ENCODE measurements at places on chromosomes 16 and 17.

DNA sequence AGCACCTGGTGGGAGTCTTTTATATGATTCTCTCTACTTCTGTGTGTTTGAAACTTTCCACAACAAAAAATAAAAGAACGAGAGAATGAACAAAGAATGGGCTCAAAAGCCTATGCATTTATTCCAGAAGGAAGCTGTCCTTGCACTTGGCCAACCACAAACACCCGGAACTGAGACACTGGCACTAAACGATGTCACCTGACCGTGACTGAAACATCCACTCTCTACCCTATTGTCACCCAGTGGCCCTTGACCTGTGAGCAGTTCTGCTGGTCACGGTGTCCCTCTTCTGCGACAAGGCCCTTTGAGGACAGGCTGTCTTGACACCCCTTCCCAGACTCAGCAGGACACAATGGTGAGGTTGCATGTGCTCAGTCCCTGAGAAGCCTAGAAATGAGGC, 56.6 kb downstream of the TEKT5 start:
- DNase-seq = no peak

DNA sequence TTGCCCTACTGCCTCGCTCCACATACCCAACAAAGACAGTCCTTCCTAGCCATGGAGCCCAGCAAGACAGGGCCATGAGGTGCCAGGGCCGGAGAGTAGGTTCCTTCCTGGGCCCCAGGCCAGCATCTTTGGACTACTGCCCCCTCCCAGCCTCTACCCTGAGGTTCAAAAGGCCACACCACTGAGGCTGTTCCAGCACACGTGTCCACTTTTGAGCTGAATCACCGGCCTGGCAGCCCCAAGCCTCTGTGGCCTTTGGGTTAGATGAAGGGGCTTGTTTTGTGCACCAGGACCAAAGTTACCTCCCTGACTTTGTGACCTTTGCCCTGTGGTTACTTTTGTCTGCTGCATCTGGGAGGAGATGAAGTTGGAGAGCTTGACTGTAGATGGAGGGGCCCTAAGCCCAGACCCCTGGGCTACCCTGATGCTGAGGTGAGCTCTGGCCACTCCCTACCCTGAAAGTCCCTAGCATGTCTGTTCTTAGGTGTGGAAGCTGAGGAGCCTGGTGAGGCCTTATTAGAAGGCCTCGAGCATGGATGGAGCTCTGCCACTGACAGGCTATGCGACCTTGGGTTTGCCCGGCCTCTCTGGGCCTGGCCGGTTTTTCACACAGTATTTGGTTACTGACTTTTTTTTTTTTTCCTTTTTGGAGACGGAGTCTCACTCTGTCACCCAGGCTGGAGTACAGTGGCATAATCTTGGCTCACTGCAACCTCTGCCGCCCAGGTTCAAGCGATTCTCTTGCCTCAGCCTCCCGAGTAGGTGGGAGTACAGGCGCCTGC, 12.0 kb downstream of the SEZ6 start:
- DNase-seq = no peak

DNA sequence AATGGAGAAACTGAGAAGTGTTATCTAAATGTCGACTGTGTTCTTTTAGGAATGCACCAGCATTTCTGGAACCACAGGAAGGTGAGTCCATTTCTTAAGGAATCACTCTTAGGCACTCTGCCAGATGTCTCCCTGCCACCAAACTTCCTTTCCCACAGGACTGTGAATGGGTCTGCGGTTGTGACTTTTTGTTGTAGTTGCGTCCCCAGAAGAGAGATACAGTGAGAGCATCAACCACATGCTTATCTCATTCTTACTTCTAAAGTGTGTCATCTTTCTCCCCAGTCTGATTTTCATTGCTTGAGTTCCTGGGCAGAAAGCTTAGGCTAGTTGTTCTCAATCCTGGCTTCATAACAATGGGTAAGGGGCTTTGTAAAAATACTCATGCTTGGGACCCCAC, 13.4 kb downstream of the ITPRIPL2 start:
- DNase-seq = no peak

DNA sequence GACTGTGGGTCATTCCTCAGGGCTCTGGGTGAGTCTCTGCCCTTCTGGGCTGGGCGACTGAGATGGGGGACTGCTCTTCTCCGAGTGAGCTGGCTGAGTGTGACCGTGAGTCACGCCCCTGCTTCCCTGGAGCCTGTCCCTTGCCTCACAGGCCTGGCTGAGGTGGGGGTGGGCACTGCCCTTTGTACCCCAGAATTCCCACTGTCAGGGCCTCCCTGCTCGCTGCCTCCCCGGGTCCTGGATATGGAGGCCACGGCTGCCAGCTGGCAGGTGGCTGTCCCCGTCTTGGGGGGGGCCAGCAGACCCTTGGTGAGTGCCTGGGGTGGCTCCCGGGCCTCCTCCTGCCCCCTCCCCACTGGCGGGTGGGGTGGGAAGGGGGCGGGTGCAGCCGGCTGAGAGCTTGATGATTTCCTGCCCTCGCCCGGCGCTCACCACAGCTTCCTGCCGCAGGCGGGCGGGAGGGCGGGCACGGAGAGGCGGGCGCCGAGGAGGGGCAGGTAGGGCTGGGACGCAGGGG, at the start of gene LAT:
Gene LAT, plus strand, starts transcription at position 434 of the 517 bp plus-strand sequence. CDS start 366 bp downstream, outside the sequence.
- peak; percentile 77 for DNase-seq

DNA sequence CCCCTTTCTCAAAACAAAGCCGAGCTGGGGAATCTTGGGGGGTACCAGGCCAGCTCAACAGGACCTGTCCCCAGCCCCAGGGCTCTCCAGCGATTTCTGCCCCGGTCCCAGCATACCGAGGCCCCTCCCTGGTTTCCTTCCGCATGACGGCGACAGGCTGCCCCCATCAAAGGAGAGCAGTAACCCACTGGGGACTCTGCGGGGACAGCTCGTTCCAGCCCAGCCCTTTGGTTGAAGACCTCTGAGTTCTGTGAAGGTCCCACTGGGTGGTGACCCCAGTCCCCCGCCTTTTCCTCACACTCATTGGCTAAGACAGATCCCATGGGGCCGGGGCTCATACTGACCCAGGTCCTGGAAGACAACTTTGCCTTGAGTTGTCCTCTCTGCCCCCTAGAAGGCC, 4.1 kb downstream of the SMTNL2 start:
- no peak for DNase-seq

DNA sequence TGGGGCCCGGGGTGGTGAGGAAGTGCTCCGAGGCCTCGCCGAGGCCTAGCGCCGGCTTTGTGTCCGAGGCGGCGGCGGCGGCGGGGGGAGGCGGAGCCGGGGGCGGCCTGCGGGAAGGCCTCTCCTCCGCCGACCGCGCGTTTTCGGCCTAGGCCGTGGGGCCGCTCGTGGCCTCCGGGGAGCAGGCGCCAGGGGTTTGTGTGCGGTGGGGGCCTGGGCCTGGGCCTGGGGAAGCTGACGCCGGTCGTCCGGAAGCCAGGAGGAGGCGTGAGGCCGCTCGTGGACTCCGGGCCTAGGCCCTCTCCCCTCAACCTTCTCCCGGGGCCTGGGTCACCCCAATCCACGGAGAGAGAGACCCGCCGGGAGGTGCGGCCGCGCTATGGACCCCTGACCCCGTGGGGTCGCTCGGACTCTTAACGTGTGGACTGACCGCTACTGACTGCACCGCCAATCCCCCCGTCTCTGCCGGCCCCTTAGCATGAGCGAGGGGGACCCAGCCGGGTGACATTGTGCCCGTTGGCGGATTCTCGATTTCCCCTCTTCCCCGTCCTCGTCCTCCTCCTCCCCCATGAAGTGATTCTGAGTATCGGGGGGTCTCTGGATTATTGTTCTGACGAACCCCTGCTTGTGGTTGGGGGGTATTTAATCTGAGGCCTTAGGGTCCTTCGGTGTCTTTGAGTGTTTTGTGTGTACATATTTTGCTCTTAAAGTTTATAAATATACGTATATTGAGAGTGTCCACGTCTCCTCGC, 660 bp downstream of the RBBP6 start:
- DNase-seq = no peak

GRCh38 chr17:19345067-19345460, 17.5 kb downstream of the B9D1 start:
- no peak for DNase-seq

DNA sequence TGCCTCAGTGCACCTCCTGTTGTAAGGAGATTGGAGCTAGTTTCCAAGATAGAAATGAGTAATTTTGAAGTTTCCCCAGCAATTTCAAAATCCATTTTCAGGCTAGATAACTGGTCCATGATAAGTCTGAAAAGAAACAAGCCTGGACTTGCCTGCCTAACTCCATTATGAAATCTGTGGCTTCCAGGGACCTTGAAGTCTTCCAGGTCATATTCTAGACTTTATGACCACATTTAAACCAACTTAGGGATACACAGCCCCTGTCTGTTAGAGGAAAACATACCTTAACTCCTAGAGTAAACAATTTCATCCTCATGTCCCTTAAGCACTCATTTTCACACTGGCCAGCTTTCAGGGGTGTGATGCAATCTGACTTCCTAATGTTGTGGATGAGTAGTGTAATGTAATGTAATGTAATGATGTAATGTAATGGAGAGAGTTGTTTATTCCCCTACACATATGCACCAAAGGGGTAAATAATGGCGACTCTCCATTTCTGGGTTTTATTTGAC, 96.7 kb upstream of the FAM20A start:
- no peak for DNase-seq

DNA sequence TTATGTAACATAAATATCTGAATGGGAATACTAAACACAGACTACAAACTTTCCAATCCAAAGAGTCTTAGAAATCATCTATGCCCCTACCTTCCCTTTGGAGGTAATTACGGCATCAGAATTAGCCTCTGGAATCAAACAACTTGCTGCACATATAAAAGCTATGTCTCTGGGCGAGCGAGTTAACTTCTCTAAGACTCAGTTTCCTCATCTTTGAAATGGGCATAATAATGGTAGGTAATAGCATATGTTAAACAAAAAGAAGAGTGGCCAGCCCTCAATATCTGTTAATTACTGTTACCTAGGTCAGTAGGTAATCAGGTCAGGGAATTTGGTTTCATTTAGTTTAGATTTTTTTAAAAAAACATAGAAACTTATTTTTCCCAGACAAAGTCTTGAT, 153.5 kb downstream of the TOX3 start:
- no peak for DNase-seq

DNA sequence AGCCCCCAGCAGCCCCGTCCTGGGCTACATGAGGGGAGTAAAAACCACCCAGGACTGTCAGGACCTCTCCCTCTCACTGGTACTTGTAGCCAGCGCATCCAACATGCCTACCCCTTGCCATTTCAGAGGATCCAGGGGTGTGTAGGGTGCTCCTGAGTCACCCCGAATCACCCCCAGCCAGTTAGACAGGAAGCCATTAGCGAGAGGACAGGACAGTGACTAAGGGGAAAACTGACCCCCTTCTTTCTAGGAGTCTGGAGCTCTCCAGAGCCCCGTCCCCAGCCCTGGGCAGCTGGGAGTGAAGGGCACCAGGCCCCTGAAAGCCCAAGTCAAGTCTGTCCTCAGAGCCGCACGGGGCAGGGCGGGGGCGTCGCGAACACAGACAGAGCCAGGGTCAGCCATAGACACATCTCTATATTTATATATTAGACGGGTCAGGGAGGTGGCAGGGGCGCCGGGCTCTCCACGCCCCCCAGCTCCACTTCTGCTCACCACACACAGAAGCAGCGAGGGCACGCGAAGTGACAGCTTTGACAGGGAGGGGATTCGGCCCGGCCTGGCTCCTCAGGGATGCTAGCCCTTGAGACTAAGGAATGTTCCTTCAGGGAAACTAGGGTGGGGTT, 485 bp upstream of the GDPD3 start:
- DNase-seq = no peak
